ENCODE measurements at places on chromosomes 4 and X. TPM values are rescaled to one million over a fixed set of nuclear protein-coding genes. Genes with fewer than 3 reads are reported as not detected.

GRCh38 chr4:122819708-122820449 lies 6.8 kb upstream of the FGF2 start:
- peak; percentile 47 for DNase-seq

- no peak for DNase-seq
Observed at GRCh38 chrX:121455890-121456289, 408.5 kb downstream of the GLUD2 start.

DNA sequence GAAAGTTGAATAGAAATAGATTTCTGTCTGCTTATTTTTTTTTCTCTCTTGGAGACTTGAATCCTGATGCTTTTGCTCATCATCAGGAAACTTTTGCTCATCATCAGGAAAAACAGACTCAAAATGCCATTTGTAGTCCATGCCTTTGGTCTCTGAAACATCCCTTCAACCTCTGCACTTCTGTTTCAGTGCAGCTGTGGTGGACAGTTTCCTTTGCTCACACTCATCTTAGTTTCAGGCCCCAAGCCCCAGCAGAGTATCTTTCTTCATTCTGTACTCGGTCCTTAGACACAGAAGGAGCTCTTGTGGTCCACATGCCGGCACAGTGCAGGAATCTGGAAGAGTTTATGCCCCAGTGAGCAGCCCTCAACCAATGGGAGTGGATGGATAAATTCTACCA lies 337.9 kb downstream of the PPP3CA start:
- DNase-seq: no peak

- DNase-seq: peak; percentile 16
Observed at GRCh38 chrX:9656277-9656676, 109.4 kb downstream of the GPR143 start.

Gene ZNF157
- total RNA-seq: 0.17 TPM

DNA sequence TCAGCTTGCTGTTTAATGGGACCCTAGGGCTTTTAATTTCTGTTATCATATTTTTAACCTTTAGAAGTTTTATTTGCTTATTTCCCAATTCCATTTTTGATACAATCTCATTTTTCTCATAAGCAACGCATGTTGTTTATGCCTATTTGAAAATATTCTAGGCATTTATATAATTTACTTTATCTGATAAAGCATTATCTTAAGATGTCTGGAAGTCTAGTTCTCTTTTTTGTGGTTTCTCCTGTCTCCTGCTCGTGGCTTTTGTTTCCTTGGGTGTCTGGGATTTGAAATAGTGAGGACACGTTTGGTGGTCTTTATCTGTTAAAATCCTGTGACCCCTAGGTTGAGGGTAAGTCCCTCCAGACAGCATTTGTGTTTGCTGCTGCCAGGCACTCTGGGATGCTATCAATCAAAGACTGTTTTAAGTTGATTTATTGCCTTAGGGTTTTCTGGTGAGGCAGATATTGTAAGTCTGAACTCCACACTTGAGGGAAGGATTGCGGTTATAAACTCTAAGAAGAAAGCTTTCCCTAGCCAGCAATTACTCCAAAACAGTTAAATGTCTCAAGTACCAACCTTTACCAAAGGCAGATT lies 208.0 kb downstream of the PRDM5 start:
- no peak for DNase-seq

DNA sequence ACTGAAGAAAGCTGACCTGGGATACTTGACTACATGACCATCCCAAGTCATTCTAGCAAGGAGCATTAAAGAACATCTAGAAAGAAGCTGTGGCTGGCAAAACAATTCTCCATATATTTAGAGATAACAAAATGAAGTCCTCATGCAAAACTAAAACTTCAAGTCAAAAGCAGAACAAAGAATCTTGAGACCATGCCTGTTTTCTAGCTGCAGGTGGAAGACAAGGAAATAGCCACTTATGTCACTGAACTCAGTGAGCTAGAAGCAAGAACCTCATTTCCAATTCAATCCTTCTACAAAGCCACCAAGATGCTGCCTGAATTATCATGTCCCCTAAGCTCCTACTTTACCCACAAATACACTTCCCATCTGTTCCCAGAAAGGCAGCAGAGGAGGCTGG lies 13.8 kb downstream of the USP46 start:
- no peak for DNase-seq

- no peak for DNase-seq
Observed at GRCh38 chrX:39536211-39536610, 561.5 kb downstream of the BCOR start.

GRCh38 chrX:29662101-29662500 lies 553.3 kb upstream of the MAGEB2 start:
- peak; percentile 75 for DNase-seq

- DNase-seq: peak; percentile 65
Observed at GRCh38 chr4:40190019-40190418, 6.8 kb upstream of the RHOH start.

GRCh38 chr4:187010052-187010451 lies 286.4 kb upstream of the FAT1 start:
- peak; percentile 43 for DNase-seq

GRCh38 chrX:120768254-120768653 lies 107.4 kb downstream of the CT47B1 start:
- DNase-seq: no peak

Gene TSPAN6
- total RNA-seq: 35.4 TPM

Gene PCYT1B
- 0.17 TPM for total RNA-seq

- DNase-seq: no peak
Observed at GRCh38 chrX:107827030-107827831, 1.6 kb downstream of the MID2 start.

Gene CXCL3
- total RNA-seq: 2.5 TPM

Gene CXCL11
- total RNA-seq: not detected

DNA sequence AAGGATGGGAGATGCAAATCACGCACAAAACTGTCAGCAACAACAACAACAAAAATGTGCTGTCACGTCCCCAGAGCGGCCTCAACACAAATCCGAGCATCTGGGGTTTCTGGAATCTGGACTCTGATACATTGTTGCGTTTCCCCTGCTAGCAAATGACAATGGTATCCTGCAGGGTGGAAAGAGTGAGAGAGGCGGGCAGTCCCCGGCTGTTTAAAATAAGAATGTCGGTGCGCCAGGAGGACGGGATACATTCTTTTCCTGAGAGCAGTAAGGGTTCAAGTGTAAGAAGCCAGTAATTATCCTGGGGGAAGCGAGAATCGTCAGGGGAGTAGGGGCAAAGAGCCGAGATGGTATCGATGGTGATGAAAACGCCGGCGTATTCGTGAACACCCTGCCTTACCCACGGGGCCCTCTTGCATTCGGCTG lies 310.2 kb downstream of the ASMT start:
- no peak for DNase-seq

DNA sequence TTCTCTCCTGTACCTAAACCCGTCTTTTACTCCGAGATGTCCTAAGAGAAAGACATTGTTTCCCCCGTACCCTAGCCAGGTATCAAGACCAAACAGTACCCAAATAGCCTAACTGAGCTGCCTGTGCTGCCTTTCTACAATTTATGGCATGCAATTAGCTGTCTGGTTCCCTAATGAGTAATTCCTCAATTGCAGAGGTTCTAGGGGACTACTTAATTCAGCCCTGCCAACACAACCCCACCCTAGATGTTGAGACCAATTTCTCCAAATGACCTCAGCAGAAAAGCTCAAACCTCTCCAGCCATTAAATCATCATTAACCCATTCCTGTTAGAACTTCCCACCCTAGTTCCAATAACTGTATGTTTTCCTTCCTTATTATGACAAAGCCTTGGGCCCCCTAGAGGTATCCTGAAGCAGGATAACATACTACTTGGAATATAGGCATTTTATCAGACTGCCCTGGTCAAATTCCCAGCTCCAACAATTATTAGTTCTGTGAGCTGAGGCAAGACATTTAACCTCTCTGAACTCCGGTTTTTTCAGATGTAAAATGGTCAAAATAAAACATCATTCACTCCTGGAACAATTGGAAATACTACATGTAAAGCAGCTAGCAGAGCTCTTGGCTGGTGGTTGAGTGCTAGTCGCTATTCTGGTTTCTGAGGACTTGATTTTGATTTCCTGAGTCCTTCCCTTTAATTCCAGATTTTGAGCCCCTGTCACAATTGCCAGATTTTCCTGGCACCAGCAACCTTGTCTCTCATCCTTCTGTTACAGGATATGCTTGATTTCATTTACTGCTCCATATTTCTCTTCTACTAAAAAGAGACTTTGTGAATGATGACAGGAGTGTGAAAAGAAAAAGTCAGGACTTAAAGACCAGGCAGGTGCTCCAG lies 244.6 kb upstream of the TENM3 start:
- DNase-seq: no peak

DNA sequence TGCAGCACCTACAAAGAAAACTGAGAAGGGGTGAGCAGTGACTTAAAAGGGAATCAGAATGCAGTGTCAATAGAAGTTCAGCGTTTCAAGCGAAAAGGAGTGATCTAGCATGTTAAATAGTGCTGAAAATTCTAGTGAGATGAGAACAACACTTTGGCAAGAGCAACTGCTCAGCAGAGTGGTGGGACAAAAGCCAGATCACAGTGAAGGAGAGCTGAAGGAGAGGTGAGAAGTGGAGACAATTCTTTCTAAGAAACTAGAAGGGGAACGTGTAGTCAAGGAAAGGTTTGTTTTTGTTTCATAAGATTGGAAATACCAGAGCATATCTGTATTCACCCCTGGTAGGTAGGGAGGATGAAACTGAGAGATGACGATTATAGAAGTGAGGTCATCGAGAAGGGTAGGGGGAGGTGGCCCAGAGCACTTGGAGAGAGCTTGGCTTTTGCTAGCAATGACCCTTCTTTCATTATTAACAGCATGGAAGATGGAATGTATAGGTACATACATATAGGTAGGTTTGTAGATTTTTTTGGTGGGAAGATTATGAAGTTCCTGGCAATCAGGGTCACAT lies 33.7 kb downstream of the SRPX2 start:
- DNase-seq: peak; percentile 20

Gene TEX28
- not detected for total RNA-seq

GRCh38 chrX:774536-774935 lies 143.9 kb downstream of the SHOX start:
- no peak for DNase-seq

DNA sequence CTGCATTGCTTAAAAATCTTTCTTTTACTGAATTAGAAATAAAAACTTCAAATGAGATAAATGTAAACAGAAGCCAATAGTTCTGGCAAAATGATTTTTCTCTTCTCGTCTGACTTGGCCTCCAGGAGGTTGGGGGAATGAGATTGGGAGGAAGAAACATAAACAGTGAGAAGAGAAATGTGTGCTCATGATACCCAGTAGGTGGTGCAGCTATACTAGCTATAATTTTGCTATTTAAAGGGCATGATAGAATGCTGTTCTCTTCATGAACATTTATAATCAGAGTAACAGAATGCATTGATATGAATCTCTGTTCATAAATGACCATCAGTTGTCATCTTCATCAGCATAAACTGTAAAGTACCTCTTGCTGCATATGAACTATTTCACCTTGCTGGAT lies 85.5 kb downstream of the TACR3 start:
- DNase-seq: no peak

GRCh38 chrX:112645774-112646173 lies 34.0 kb downstream of the LHFPL1 start:
- DNase-seq: no peak

DNA sequence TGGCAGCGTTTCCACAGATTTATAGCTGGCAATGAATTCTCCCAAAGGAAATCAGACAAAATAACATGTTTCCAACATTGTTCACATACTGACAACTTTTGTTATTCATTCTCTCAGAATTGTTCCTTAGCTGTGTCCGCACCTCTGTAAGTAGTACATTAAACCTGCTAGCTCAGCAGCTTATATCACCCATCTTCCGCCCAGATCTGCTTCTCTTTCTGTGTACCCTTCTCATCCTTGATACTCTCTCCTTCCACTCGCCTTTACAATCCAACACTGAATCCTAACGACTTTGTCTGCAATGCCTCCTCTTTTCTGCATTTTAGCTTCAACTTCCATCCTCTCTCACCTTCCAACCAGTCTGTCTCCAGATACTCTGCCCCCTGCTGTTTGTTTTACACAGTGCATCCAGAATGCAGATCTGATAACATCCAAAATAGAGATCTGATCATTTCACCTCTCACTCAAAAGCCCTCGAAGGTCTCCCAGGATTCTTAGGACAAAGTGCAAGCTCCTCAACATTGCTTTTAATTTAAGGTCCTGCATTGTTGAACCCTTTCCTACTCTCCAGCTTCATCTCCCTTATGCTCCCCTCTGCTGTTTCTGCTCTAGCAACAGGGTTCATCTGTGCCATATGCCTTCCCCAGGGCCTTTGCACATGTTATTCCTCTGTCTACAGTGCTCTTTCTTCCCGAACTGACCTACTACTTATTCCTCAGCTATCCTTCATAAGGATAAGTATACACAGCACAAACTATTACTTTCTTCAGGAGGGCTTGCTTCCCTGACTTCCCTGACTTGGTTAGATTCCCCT lies 67.3 kb upstream of the VBP1 start:
- DNase-seq: no peak

DNA sequence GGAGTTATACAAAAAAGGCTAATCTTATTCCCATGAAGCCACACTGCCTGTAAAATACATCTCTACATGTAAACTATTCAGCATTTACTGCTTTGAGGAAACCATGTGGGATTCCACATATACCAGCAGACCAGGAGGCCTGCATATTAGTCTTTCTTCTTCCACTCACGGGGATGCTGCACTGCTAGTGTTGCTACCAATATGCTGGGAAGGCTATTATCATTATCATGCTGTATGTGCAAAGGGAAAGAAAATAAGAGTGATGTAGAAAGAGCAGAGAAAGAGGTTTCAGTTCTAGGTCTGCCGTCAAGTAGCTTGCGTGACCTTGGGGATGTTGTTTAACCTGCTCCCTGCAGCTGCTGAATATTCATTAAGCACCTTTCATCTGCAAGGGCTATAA lies 61.0 kb downstream of the MGST2 start:
- DNase-seq: no peak

DNA sequence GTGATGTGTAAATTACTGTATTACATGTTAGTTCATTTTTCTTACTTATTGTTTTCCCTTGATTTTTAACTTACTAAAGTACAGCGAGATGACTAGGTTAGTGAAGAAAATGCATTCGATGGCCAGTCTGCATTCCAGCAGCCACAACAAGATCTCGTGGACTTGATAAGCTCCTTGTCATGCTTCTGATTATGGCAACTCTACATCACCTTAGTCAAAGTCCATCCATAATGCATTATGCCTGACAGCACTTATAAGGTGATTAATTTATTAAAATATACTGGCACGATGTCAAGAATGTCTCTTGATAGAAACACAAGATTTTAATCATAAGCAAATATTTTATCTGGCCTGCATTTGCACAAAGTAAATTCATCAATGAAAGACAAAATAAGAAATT lies 109.9 kb upstream of the NAP1L5 start:
- peak; percentile 83 for DNase-seq

DNA sequence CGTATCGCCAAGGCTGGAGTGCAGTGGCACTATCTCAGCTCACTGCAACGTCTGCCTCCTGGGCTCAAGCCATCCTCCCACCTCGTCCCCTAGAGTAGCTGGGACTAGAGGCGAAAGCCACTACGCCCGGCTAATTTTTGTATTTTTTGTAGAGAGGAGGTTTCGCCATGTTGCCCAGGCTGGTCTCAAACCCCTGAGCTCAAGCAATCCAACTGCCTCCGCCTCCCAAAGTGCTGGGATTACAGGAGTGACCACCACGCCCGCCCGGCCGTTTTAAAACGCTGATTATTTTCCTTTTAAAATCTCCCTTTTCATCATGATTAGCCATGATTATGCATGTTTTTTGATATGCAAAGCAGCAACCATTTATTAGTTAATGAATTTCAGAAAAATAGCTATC lies 2.2 kb downstream of the N4BP2 start:
- DNase-seq: no peak

Measured in fibroblast of lung (primary cell).